ENCODE measurements at places on chromosomes 13 and 19.

DNA sequence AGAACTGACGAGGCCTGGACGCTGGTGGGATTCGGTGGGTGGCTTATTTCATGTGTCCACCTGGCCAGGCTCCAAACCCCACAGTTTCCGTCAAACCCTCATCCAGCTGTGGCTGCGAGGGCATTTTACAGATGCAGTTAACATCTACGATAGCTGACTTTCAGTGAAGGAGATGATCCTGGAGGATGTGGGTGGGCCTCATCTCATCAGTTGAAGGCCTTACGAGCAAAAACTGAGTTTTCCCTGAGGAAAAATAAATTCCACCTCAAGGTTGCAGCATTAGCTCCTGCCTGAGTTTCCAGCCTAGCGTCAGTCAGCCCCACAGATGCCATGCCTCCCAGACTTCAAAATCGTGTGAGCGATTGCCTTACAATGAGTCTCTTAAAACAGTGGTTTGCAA lies 111.1 kb upstream of the PEG3 start:
- DNase-seq = no peak

DNA sequence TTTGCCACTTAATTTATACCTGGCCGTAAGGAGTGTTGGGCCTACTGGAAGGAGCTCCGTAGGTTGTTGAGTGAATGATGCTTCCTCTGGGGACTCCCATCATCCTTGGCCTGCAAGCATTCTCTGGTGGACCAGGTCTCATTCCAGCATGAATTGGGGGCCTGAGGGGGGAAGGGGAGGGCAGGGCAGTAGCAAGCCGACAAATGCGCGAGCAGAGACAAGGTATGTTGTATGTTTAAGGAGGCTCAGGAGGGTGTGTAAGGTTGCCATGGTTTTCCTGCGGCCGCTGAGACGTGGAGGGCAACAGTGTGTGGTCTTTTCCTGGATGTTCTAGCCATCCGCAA lies 749 bp downstream of the ZNF264 start:
- DNase-seq = no peak

- DNase-seq = no peak
Measured at GRCh38 chr19:33100894-33101644, 20.1 kb downstream of the GPATCH1 start.

DNA sequence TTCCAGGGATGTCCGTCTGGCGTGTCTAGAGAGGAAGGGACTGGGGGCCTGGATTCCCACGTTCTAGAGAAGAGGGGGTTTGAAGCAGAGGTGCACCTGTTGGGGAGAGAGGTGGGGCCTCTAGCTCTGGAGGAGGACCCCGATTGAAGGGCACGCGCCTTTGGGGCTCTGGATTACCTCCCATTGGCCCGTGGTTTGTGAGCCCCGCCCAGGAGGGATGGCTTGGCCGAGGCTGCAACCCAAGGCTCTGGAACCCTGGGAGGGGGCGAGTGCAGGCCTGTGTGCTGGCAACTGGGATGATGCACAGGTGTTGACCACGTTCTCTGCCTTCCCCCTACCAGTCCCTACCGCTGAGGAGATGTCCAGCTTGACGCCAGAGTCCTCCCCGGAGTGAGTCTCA lies 20.2 kb downstream of the TMEM150B start:
- DNase-seq = peak; percentile 21

DNA sequence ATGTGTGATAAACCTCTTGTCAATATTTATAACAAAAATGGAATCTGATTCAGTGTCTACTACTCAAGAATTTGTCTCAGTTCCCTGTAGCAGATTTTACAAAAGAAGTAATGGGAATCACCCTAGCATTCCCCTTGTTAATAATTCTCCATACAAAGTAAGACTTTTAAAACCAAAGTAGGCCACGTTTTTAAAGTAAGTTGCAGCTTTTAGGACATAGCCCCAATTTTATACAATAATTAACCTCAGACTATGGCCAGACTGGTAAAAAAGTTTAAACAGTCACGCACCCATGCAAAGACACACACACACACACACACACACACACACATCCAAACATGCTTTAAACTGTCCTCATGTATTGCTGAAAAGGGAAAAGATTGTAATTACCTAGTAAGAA lies 589.9 kb downstream of the PCDH9 start:
- DNase-seq = no peak

GRCh38 chr13:108835083-108835482 lies 205.7 kb downstream of the MYO16 start:
- DNase-seq = no peak

DNA sequence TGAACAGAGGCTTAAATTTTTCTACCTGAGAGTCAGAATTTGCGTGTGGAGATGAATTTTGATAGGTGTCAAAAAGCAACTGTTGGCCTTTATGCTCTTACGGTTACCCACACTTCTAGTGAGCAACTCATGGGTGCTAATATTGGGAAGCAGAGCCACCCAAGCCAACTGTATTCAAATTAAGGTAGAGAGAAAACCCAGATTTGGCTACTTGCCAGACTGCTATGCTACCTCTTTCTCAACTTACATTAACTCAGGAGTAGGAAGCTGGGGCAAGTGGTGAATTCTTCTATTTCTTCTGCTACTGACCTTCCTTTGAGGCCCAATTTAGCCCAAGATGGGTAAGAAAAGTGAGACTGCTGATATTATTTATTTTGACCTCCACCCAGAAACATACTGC lies 83.9 kb downstream of the OLFM4 start:
- DNase-seq = no peak

DNA sequence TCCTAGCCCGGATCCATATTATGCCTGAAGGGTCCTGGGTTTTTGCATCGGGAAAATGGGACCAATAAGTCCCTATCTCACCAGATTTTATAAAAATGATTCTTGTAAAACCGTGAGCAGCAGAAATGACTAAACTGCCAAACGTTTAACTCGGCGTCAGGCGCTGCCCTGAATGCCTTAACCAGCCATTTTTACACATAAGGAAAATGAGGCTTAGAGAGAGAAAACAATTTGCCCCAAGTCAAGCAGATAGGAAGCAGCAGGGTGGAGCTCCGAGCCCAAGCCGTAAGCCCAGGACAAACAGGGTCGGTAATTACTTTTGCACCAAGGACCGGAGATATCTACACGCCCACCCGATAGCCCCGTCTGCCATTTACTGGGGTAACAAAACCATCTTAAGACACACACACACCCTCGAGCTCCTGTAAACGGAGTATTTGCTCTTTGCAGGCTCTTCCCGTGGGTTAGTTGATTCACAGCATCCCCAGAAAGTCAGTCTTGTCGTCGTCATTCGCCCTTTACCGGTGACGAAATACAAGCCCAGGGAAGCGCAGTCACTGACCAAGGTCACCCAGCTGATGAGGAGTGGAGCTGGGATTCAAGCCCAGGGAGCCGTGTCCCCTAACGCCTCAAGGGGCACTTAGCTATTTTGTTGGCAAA lies 16.0 kb upstream of the MRI1 start:
- no peak for DNase-seq

GRCh38 chr19:55252760-55253663 lies 5.8 kb downstream of the PPP6R1 start:
- DNase-seq = no peak

- no peak for DNase-seq
Measured at GRCh38 chr19:18419699-18420460, 682 bp downstream of the SSBP4 start.

DNA sequence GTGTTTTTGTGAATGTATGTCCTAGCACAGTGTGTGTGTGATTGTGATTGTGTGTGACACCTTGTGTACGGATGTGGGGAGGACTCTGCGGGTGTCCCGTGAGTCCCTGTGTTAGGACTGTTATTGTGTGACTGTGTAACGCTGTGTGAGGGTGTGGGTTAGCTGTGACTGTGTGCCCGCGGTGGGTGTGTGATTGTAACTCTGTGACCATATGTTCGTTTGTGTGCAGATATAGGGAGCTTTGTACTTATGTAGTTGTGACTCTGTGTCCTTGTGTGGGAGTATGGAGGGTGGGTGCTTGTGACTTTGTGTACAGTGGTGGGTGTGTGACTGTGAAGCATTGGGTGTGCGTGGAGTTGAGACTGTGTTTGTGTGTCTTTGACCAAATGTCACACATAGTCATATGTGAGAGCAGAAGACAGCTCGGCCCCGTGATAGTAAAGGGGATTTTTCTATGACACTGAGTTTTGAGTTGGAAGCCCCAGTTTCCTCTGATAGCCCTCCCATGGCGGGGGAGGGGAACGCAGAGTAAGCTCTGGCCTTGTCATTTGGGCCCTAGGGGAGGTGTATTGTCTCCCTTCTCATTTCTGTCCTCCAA lies 949 bp upstream of the ZNF260 start:
- no peak for DNase-seq

GRCh38 chr19:42420055-42420544 lies 7.1 kb downstream of the LIPE start:
- DNase-seq = no peak

DNA sequence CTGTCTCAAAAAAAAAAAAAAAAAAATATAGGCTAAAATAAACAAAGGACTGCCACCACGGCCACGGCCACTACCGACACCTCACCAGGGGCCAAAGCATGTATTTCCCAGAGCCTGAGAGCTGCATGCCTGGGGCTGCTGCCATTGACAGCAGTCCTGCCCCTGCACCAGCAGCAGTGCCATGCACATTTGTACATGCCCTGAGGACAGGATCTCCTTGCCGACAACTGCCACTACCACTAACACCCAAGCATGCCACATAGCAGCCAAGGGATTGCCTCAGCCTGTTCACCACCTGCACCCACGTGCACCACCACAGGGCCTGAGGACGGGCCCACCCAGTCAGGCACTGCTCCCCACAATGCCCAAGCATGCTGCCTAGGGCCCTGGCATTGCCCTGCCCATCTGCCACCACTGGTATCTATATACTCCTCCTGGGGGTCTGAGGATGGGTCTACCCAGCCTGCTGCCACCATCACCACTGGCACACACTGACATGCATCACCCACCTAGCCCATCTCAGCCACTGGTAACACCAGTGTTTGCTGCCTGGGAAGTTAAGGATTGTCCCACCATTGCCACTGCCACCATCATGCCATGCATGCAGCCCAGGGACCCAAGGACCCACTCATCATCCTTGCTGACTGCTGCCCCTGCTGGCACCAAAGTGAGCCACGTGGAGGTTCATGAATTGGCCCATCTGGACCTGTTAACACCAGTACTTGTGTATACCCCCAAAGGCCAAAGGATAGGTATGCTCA lies 10.6 kb upstream of the NUP62 start:
- no peak for DNase-seq

- peak; percentile 52 for DNase-seq
Measured at GRCh38 chr19:45090034-45090433, 2.9 kb upstream of the PPP1R37 start.

DNA sequence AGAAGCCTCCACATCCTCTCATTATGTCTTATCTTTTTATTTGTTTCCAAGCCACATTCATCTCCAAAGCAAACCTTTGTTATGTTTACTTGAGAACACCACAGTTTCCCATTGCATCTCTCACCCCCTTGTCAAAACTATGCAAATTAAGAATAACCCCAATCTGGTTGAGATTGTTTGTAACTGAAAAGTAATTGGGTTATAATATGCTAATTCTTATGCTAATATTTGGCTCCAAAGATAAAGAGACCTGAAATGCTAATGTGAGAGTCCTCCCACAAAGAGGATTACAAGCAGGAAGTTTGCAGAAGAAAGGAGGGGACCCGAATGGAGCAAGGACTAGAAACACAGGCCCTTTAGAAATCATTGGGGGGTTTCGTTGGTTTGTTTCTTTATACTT lies 92.9 kb upstream of the UBL3 start:
- DNase-seq = no peak

DNA sequence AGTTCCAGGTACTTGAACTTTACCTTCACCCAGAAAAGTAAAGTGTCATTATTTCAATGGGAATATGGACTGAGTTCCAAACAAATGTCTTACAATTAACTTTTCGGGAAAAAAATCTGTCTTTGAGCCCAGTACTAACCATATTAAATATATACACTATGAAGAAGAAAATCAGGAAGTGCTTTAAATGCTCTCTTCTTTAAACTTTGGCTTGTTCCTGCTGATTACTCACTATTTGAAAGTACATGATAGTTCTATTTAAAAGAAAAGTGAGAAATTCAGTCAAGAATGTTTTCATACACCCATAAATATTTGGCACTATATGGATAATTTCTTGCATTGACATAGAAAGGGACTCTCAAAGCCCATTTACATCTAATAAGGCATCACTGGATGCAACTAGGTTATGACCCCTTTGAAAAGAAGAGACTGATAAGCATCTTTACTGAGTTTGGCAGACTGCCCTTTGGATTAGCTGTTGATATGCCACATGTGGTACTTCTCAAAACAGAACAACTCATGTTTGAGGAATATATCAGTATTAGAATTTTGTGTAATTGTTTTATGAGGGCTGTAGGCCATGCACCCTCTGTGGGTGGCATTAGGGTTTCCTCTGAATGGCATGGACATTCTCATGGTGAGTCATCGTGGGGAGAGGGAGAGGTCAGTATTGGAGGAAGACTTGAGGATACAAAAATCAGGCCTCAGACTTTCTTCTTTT lies 25.0 kb upstream of the VWA8 start:
- no peak for DNase-seq

GRCh38 chr19:8335343-8336071 lies 7.6 kb downstream of the KANK3 start:
- DNase-seq = no peak

- DNase-seq = no peak
Measured at GRCh38 chr13:21342699-21343442, 116.2 kb downstream of the ZDHHC20 start.

DNA sequence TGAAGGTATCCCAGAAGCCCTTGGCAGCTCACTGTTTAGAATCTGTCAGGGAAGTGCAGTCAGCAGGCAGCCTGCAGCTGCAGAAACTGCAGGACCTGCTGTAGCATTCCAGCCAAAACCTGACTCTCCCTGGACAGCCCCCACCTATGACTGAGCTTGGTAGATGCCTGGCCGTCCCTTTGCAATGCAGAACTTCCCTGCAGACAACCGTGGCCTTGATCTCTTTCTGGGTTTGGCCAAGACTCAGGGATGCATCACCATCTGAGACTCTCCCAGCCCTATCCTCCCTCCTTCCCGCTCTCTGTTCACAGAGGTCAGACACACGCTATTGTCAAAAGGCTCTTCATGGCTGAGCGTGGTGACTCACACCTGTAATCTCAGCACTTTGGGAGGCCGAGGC lies 99.4 kb downstream of the ZNF557 start:
- no peak for DNase-seq

- DNase-seq = no peak
Measured at GRCh38 chr19:18685597-18686190, 2.2 kb downstream of the CRTC1 start.

- DNase-seq = peak; percentile 90
Measured at GRCh38 chr19:947707-948539, 22.1 kb downstream of the ARID3A start.

DNA sequence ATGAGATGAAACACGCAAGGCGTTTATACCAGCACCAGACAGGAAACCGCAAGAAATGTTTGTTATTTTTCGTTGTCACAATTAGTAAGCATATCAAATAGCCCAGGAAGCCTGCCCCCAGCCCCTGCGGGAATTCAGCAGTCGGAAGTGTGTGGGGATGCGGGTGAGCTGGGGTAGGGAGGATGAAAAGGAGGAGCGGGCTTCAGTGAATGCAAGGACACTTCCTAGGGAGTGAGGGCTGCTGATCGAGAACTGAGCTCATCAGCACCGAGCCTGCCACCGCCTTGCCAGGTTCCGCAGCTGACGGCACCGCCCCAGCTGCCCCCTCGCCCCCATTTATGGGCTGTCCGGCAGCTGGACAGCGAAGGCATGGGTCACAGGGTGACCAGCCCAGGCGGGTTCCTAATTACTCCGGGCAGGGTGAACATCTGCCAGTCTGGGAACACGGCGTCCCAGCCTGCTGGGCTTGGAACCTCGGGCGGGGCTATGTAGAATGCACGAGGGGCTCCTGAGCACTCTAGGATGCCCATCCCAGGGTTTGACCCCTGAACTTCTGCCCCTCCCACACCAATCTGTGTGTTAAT lies 1.6 kb upstream of the BEST2 start:
- DNase-seq = no peak
